ENCODE measurements at places on chromosomes 6 and 20.
A peak's percentile ranks its signal among the peaks of the same experiment; 100 is the strongest.

GRCh38 chr6:105676857-105677256, 274.0 kb upstream of the PREP start:
- H3K4me1 ChIP-seq: no peaks in the 10 kb centered on the region
- DNase-seq: no peak
- H3K27me3 ChIP-seq: no peaks in the 10 kb centered on the region
- no peak overlapping the region for H3K27ac ChIP-seq

DNA sequence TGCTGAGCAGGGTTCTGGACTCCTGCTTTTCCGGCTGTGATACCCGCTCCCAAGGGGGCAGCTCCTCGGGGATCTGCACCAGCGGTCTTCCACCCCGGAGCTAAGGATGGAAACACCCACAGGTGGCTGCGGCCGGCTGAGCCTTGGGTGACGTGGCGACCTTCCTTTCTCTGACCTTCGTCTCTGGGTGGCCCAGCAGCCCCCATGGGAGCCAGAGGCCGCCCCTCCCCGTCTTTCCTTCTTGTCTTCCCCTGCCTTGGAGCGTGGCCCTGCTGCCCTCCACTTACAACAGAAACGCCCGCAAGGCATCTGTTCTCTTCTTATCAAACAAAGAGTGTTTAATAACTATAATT, 405.7 kb downstream of the TAF4 start:
- no peaks in the 10 kb centered on the region for H3K4me1 ChIP-seq
- no peaks in the 10 kb centered on the region for H3K27me3 ChIP-seq
- H3K27ac ChIP-seq: no peak overlapping the region
- no peak for DNase-seq

DNA sequence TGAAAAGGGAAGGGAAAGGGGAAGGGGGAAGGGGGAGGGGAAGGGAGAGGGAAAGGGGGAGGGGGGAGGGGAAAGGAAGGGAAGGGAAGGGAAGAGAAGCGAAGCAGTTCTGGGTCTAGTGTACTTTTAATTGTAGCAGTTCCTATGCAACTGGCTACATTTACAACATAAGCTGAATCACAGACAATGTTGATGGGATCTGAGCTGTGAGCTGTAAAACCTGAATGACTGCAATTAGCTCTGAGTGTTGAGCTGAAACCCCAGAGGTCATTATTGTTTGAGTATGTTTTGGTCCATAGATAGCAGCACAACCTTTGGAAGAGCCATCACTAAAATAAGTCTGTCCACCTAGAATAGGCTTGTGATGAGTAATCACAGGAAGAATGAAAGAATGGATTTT, 7.2 kb upstream of the ABHD12 start:
- H3K36me3 ChIP-seq: no peaks in the 10 kb centered on the region
- no peaks in the 10 kb centered on the region for H3K4me1 ChIP-seq
- no peaks in the 10 kb centered on the region for H3K27me3 ChIP-seq
- no peak overlapping the region for H3K4me3 ChIP-seq

DNA sequence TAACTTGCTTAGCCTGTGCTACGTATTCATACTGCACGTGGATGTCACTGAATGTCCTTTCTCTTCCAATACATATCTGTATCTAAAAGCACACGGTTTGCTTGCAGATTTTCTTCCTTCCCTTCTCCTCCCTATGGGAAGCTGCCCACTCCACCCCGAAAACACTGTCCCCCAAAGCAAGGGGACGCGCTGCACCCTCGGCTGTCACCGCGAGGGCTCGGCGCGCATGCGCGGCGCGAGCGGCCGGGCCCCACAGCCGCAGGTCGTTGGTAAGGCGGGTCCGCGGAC, 659 bp downstream of the TMX4 start:
- H3K4me1 ChIP-seq: no peaks in the 10 kb centered on the region
- H3K4me3 ChIP-seq: peak overlapping the region; percentile 89
- DNase-seq: peak; percentile 56
- peak overlapping the region; percentile 97 for H3K27ac ChIP-seq
- H3K36me3 ChIP-seq: no peaks in the 10 kb centered on the region

DNA sequence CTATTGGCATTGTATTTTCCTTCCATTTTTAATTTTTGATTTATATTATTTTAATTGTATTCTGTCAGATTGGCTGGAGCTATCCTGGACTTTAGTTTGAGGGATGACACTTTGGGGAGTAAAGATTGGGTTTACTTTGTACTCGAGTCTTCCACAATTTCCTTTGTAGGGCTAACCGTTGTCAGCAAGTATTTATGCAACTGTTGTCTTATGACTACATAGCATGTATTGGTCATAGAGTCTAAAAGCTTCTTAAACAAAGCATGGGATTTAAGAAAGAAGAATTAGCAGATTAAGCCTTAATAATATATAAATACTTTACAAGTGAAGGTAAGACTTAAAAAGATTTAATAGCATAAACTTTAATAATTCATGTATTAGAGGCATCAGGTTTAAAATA, 19.6 kb downstream of the FARS2 start:
- H3K4me1 ChIP-seq: no peaks in the 10 kb centered on the region
- no peaks in the 10 kb centered on the region for H3K36me3 ChIP-seq
- no peaks in the 10 kb centered on the region for H3K27me3 ChIP-seq
- H3K27ac ChIP-seq: no peak overlapping the region
- no peak overlapping the region for H3K4me3 ChIP-seq
- DNase-seq: no peak

DNA sequence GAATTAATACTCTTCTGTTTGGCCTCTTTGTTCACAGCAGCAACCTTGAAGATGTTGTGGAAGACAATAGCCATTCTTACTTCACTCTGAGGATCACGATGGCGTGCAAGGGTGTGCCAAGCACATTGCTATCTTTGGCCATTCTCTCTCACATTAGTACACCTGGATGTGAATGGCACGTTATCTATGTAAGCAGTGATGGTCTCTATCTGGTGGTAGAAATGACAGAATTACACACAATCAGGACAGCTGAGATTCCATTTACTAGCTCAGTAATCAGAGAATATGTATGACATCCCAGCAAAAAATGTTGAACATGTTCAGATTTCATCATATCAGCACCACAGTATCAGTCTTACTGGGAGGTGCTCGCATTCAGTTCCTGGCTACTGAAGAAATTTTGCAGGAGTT, 116.2 kb downstream of the LCA5 start:
- no peak overlapping the region for H3K27ac ChIP-seq
- no peaks in the 10 kb centered on the region for H3K4me1 ChIP-seq
- H3K36me3 ChIP-seq: no peaks in the 10 kb centered on the region
- DNase-seq: no peak
- H3K27me3 ChIP-seq: no peaks in the 10 kb centered on the region

- no peaks in the 10 kb centered on the region for H3K4me1 ChIP-seq
- H3K4me3 ChIP-seq: no peak overlapping the region
- H3K27ac ChIP-seq: no peak overlapping the region
Observed at GRCh38 chr6:122264557-122264956, 134.9 kb upstream of the HSF2 start.

GRCh38 chr20:62732842-62733525, 24.3 kb downstream of the NTSR1 start:
- peaks cover 73% of the 10 kb centered on the region for H3K27me3 ChIP-seq
- no peak for DNase-seq
- no peak overlapping the region for H3K4me3 ChIP-seq
- no peak overlapping the region for H3K27ac ChIP-seq

- no peaks in the 10 kb centered on the region for H3K27me3 ChIP-seq
- no peak overlapping the region for H3K4me3 ChIP-seq
- no peak overlapping the region for H3K27ac ChIP-seq
- H3K4me1 ChIP-seq: no peaks in the 10 kb centered on the region
- no peaks in the 10 kb centered on the region for H3K36me3 ChIP-seq
- no peak for DNase-seq
Observed at GRCh38 chr20:53847139-53847836, 223.1 kb downstream of the BCAS1 start.

DNA sequence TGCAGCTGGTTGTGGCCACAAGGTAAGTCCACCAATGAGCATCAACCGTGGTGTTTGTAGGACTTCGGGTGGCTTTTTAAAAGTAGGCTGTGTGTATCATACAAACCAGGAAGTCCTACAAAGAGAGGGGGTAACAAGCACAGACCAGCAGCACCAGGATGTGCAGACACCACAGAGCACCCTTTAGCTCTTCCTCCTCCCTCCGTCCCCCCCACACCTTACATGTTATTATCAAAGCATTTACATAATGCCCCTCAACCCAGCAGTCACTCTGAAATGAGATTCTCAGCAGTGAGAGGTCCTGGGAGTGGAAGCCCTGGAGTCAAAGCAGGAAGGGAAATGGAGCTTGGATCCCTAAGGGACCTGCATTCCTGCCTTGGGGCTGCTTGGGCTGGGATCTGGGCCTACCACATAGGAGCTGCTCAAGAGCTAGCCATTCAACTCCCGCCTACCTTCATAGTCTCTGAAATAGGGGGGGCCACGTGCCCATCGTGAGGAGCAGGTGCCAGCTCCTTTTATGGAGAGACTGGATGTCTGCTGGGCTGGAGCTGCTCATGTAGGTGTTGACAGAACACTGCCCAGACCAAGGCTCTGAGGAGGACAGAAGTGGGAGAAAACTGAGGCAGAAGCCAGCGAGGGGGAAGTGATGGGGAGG, 90.6 kb downstream of the PSMB1 start:
- no peaks in the 10 kb centered on the region for H3K27me3 ChIP-seq
- no peak for DNase-seq
- H3K36me3 ChIP-seq: no peaks in the 10 kb centered on the region
- H3K4me1 ChIP-seq: no peaks in the 10 kb centered on the region

DNA sequence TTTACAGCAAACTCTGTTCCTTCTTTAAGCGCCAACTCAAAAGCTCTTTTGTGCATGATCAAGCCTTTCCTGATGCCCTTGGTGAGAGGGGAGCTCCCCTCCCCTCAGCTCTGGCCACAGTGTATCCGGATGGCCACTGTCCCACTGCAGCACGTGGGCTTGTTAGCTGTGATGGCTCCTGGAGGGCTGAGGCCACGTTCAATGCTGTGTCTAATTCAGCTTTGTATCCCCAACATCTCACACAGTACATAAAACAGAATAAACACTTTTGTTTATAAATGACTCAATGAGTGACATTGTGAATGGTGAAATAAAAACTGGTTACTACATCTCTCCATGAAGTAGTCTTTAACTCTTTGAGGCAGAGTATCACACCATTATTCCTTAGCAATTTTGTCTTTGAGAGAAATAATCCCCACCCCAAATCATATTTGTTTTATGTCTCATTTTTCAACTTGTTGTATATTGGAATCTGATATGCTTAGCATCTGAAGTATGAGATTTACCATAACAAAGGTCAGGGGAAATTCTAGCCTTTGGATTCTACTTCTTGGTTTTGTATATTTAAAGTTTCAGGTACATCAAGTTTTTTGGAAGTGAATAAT, 44.5 kb downstream of the EDN1 start:
- DNase-seq: no peak
- H3K4me3 ChIP-seq: no peak overlapping the region
- no peaks in the 10 kb centered on the region for H3K4me1 ChIP-seq
- no peaks in the 10 kb centered on the region for H3K27me3 ChIP-seq
- H3K36me3 ChIP-seq: no peaks in the 10 kb centered on the region

- H3K27me3 ChIP-seq: peaks cover 18% of the 10 kb centered on the region
- H3K27ac ChIP-seq: no peak overlapping the region
- no peak overlapping the region for H3K4me3 ChIP-seq
- no peaks in the 10 kb centered on the region for H3K4me1 ChIP-seq
- DNase-seq: no peak
- no peaks in the 10 kb centered on the region for H3K36me3 ChIP-seq
Observed at GRCh38 chr20:3085571-3086072, 1.1 kb upstream of the AVP start.

DNA sequence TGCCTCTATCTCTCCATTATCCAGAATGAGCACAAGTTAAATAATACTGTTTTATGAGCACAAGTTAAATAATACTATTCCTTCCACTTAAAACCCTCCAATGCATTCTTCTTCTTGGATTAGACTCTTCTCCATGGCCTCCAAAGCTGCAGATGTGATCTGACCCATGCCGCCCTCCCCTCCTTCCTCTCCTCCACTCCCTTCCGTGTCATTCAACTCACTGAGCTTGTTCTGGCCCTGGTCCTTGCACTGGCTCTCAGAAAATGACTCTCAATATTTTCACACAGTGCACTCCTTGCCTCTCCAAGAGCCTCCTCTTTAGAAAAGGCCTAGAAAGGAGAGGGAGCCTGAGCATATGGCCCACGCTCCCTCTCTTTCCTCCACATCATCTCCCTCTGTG, 125.0 kb upstream of the CD93 start:
- H3K4me1 ChIP-seq: no peaks in the 10 kb centered on the region
- no peaks in the 10 kb centered on the region for H3K27me3 ChIP-seq
- no peaks in the 10 kb centered on the region for H3K36me3 ChIP-seq
- no peak overlapping the region for H3K27ac ChIP-seq
- no peak for DNase-seq

- peak; percentile 97 for DNase-seq
- no peak overlapping the region for H3K4me3 ChIP-seq
- H3K27ac ChIP-seq: peak overlapping the region; percentile 94
- H3K4me1 ChIP-seq: peaks cover 5% of the 10 kb centered on the region
- H3K36me3 ChIP-seq: no peaks in the 10 kb centered on the region
Observed at GRCh38 chr20:56706867-56707360, 77.8 kb downstream of the TFAP2C start.

- H3K27ac ChIP-seq: no peak overlapping the region
- no peak for DNase-seq
- H3K4me3 ChIP-seq: no peak overlapping the region
- no peaks in the 10 kb centered on the region for H3K27me3 ChIP-seq
- no peaks in the 10 kb centered on the region for H3K36me3 ChIP-seq
- H3K4me1 ChIP-seq: no peaks in the 10 kb centered on the region
Observed at GRCh38 chr6:162179196-162179951, 548.2 kb downstream of the PRKN start.

- no peak overlapping the region for H3K27ac ChIP-seq
- H3K4me1 ChIP-seq: no peaks in the 10 kb centered on the region
- H3K4me3 ChIP-seq: no peak overlapping the region
- H3K27me3 ChIP-seq: no peaks in the 10 kb centered on the region
Observed at GRCh38 chr6:124539096-124539495, 423.1 kb upstream of the RNF217 start.

DNA sequence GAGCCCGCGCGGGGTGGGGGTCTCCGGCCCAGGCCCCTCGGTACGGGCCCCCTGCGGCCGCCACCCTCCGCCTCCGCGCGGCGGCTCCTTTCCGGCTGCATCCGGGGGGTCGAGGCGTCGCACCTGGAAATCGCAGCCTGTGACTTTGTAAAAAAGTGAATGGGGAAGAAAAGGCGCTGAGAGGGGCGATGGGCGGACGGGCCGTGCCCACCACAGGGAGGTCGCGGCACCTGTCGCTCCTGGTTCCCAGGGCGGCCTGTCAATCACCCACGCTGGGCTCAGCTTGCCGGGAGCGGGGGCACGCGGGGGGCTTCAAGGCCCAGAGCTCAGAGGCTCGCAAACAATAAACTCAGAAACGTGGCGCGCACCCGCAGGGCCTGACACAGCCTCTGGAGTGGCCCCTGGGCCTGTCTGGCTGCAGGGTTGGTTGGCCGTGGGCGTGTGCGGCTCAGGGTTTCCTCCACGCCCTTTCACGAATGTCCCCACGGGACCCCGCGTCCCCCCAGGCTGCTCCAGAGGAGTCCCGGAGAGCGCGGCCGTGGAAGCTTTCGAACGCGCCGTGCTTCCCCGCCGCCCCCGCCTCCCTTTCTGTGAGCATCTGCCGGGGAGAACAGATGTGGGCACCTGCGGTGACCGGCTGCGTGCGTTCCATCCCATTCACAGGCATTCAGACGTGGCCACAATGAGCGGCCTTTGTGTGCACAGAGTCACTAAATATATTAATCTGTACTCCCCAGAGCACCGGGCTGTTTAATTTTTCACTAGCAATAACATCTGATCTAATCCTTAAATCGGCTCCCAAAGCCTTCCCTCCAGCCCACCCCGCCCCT, 6.1 kb upstream of the DLL1 start:
- no peak for DNase-seq
- H3K36me3 ChIP-seq: no peaks in the 10 kb centered on the region
- H3K27ac ChIP-seq: no peak overlapping the region
- H3K4me1 ChIP-seq: peaks cover 8% of the 10 kb centered on the region
- H3K27me3 ChIP-seq: no peaks in the 10 kb centered on the region
- peak overlapping the region; percentile 78 for H3K4me3 ChIP-seq
